ENCODE measurements at places on chromosomes 7 and 10.

GRCh38 chr10:43699516-43699915, 50.8 kb upstream of the ZNF32 start:
- DNase-seq: no peak

DNA sequence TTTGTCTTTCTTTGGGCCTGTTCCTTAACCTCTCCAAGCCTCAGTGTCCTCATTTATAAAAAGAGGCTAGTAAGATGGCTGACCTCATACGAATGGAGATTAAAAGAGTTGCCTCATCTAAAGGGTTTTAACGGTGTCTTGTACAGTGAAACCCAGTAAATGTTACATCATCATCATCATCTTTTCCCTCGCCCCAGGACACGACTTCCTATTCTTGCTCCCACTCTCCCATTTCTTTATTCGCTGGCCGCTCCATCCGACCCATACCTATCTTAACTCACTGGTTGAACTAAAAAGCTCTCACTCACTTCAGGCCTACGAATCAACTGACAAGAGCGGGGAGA, 554 bp downstream of the FRA10AC1 start:
- DNase-seq: peak; percentile 15

DNA sequence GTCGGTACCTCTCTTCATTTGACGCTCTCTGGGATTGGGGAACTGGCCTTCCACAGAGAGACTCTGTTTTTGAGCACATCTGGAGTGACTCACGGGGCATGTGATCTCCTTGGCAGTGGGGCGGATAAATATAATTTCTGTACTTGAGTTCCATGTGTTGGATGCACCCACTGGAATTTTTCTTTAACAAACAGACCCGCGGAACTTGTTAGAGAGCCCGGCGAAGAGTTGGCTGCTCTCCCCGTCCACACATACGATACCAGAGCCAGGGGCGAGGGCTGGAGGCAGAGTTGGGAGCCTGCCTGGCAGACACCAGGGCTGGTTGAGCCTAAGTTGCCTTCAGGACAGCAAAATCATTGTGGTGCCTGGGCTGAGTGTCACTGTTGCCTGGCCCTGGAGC, at the start of gene FAM180A:
Gene FAM180A, minus strand, starts transcription at position 44 of the 400 bp plus-strand sequence. CDS start 233 bp downstream, outside the sequence.
- DNase-seq: no peak

DNA sequence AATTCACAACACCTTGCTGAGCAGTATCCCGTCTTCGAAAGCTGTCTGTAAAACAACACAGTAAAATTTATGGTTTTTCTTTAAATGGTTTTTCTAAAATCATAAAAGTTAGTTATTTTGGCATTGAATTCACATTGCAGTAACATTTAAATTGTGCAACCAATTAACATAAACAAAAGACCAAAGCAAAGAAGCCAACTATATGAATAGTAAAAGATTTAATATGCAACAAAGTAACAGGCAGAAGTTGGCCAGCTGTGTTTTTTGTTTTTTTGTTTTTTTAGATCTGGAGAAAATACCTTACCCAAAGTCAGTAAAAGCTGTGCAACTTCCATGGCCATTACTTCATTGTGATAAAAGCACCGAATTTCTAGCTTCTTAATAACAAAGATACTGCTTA, 11.3 kb downstream of the SRI start:
- no peak for DNase-seq

DNA sequence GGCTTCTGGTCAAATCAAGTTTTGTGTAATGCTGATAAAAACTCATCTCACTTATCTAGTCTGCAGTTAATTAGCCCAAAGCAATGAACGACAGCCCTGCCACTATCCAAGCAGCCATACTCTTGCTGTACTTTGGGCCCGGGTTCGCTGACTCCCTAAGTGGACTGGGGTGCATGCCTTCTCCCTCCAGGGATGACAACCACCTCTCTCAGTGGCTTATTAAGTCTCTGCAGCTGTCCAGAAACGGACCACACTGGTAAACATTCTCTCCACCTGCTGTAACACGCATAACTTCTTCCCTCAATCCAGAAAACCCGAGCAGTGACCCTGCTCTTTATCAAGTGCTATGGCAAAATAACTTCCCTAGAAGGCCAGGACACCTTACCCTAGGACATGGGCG, 3.9 kb downstream of the FBXW4 start:
- DNase-seq: no peak

- DNase-seq: no peak
These were observed 293.3 kb upstream of the KLF14 start for GRCh38 chr7:131027287-131027773.

DNA sequence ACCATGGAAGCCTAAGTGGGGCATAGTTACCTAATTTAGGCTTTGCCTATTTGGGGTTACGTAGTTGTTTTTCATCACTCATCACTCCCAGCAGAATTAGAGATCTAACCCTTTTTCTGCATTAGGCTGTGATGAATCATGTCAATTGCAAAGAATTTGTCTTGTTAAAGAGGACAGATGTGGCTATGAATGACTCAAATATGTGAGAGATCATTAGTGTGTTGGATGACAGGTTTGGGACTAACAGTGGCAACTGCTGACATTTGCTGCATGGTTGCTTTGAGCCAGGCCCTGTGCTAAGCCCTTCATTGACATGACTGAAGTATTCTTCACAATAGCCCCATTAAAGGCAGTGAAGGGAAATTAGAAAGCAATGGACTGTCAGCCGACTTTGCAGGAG, 83.4 kb upstream of the BMPER start:
- DNase-seq: no peak

- no peak for DNase-seq
These were observed 28.3 kb upstream of the CASD1 start for GRCh38 chr7:94481279-94481678.

GRCh38 chr7:81684033-81684432, 85.8 kb downstream of the HGF start:
- DNase-seq: peak; percentile 8

DNA sequence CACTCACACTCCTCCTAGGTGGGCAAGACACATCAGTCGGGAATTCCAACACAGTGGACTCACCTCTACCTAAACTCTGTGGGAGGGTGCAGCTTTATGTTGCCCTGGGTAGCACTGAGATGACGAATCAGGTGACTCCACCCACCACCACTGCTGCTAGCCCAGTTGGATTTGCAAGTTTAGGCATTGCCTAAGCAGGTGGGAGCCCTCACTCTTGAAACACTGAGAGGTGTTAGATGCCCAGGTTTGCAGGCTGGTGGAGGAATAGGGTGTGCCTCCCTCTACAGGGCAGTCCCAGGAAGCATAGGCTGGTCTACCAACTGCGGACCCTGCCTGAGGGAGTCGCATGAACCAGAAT, 708.9 kb downstream of the POM121L12 start:
- no peak for DNase-seq

- DNase-seq: no peak
These were observed 34.1 kb downstream of the DNAJB9 start for GRCh38 chr7:108603656-108604306.

DNA sequence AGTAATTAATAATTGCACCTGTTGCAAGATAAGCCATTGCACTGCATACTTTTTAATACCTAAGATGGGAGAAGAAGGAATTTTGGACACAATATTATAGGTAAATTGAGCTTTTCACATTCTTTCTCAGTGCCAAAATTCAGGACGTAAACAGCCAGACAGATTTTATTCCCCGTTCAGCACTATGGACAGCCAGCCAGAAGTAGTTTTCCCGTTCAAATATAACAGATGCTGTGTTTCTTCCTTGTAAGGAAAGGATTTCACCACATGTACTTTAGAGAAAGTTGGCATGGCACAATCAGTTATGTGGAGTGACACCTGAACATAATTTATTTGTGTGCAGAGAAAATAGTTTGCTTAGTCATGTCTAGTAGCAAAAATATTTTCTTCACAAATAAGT, 34.8 kb downstream of the SEMA3E start:
- no peak for DNase-seq

GRCh38 chr7:5417106-5418071, 6.2 kb downstream of the TNRC18 start:
- DNase-seq: peak; percentile 60

GRCh38 chr10:1160561-1161314, 104.6 kb downstream of the WDR37 start:
- no peak for DNase-seq

Data from kidney glomerular epithelial cell (primary cell).